ENCODE measurements at places on chromosomes 7 and 10.

- DNase-seq = no peak
These were observed 37.2 kb downstream of the ZNF33A start for GRCh38 chr10:38047666-38048065.

- peak; percentile 40 for DNase-seq
These were observed 102.2 kb downstream of the RBM20 start for GRCh38 chr10:110746254-110746826.

GRCh38 chr7:74417419-74417971, 36.2 kb upstream of the GTF2IRD1 start:
- peak; percentile 36 for DNase-seq

DNA sequence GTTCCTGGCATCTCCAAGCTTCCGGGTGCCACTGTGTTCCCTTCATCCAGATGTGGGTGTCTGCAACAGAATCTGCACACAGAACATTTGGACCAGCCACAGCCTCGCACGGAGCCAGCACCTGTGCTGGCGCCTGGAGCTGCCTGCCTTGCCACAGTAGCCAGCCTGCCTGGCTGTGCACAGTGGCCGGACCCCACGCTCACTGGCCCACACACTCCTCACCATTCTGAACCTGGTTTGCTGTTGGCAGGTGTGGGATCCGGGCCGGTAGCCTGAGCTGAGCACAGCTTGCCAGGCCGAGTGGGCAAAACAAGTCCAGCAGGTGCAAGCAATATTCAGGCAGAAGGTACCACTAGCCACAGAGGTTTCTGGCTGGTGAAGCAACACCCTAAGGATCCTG, 7.6 kb upstream of the KLHL7 start:
- no peak for DNase-seq

- no peak for DNase-seq
These were observed 715.0 kb upstream of the NRP1 start for GRCh38 chr10:34049469-34049868.

Measured in activated naive CD4-positive, alpha-beta T cell treated with anti-CD3 and anti-CD28 coated beads, Interleukin-2, amount 50 U/mL, for 16 hours (primary cell).